ENCODE measurements at places on chromosomes 16 and 17.
A peak's percentile ranks its signal among the peaks of the same experiment; 100 is the strongest.

- DNase-seq: no peak
These were observed 226.7 kb upstream of the CDH13 start for GRCh38 chr16:82400046-82400445.

- peak; percentile 11 for DNase-seq
These were observed 5.4 kb downstream of the SLC47A1 start for GRCh38 chr17:19539040-19539399.

DNA sequence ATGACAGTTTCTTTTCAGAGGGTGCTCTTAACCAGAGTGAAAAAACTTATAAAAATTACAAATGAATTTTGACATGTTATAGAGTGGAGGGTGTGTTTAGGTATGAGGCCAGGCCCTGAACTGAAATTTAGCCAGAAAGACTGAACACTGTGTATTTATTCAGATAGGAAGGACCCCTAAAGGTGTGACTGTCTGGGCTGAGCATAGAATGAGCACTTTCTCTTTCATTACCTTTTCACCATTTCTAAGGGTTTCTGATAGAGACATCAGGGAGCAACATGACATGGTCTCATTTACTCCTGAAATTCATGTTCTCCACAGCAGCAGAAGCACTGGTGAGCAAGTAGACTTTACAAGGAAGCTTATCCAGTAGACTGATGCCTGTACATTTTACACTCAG lies 32.9 kb downstream of the MRTFB start:
- no peak for DNase-seq

DNA sequence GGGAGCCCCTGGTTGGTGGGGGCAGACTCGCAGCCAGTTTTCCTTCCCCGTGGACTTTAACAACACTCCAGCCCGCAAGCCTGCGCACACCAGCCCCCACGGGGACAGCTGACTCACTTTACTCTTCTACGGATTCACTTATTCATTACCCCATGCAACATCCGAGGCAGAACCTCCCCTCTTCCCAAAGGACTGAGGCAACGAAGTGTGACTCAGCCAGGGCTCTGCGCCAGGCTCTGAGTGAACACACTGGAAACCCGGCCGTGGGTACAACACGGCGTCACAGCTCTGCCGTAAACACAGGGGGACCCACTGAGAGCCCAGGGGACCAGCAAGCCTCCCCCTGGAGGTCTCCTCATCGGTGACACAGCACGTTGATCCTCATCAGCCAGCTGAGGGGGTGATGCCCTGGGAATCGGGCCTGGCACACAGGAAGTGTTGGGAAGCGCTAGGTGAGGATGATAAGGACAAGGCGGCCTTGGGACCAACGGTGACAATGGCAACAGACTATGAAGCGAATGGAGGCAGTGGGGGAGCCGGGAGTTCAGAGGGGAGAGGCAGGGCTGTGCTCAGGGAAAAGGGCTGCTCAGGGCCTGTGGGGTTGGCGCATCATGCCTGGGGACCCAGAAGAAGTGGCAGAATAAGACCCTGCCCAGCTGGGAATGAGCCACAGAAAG lies 14.6 kb downstream of the COTL1 start:
- peak; percentile 77 for DNase-seq

DNA sequence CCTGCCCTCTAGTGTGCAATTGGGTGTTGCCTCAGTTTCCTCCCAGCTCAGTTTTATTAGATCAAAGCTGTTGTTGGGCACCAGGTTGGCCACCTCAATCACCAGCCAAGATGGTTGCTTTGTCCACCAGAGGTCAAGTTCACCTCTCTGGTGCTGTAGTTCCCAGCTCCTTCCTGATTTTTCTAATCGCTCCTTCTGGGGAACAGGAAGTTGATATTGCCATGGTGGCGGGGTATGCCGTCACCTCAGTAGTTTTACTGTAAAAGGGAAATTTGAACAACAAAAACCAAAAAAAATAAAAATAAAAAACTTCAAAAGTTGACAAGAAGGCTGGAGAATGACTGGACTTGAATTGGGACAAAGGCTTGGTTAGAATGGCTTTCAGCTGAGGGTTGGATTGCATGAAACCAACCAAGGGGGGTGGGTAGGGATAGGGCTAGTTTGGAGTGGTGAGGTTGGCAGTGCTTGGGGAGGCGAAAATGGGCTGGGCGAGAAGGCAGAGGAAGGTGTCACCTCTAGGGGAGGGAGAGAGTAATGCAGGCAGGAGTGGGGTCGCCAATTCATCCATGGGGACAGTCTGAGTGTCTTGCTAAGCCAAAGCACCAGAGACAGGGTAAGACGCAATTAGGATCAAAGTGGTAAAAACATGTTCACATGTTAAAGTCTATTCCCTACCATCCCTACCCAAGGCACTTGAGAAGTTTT lies 6.2 kb downstream of the EFNB3 start:
- DNase-seq: no peak

DNA sequence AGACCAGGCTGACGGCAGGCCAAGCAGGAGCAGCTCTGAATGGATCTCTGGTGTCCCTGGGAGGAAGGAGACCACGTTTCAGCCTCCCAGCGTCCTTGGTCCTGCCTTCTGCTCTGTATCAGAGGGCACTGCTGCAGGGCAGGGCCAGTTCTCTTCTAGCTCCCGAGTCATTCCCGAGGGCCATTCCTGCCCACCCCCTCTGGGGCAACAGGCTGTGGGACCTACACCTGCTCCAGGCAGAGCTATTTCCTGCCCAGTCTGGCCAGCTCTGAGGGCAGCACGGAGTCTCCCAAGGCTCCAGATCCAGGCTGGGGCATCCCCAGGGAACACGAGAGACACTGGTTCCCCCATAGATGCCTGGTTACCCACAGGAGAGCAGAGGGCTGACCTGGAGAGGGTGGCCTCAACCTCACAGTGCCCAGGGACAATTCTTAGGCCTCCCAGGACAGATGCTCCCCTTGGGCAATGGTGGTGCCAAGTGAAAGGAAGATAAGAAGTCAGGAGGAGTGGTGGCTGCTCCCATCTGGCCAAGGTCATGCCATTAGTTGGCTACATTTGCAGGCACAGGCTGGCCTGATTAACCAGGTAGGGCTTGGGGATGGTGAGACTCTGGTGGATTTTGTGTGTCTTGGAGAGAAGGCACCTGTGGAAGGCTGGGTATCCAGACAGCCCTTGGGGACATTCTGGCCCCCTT lies 2.0 kb downstream of the WFIKKN2 start:
- DNase-seq: no peak

DNA sequence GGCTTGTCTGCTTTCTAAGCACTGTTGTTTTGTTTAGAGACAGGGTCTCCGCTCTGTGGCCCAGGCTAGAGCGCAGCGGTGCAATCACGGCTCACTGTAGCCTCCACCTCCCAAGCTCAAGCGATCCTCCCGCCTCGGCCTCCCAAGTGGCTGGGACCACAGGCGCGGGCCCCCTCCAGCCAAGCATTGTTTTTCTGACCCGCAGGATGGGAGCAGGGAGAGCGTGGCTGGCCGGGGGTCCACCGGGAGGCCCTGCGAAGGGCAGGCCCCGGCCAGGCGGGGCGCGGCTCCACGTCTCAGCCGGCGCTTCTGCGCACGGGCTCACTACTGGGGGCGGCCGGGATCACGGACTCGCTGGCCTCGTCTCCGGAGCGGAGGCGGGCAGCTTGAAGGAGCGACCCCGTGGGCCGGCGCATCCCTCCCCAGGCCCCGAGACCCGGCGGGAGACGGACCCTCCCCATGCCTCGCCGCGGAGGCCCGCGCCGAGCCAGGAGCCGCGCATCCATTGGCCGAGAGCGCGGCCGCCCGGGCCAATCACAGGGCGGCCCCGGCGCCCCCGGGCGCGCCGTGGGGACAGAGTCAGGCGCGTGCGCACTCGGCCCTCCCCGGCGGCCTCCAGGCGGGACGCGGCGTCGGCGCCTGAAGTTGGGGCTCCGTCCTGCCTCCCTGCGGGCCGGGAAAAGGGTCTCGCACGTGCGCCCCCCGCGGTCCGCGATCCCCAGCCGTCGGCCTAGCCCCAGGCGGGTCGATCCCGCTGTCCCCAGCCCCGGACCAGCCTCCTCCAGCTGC lies 24.9 kb downstream of the ACTG1 start:
- peak; percentile 65 for DNase-seq

DNA sequence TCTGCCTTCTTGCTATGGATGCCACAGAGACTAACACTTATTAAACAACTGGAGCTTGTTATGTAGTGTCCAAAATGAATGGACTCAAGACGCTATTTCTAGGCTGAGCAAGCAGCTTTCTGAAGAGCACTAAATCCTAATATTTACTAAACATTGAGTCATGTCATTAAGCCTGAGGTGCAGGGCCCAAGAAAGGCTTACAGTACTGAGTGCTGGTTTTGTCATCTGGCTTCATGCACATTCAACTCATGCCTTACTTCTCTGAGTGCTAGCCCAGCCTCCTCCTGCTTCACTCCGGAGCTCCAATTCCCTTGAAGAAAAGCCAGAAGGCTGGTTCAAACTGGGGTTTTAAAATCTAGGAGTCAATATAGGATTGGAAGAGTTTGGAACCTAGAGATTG lies 363.3 kb upstream of the CDH5 start:
- no peak for DNase-seq

DNA sequence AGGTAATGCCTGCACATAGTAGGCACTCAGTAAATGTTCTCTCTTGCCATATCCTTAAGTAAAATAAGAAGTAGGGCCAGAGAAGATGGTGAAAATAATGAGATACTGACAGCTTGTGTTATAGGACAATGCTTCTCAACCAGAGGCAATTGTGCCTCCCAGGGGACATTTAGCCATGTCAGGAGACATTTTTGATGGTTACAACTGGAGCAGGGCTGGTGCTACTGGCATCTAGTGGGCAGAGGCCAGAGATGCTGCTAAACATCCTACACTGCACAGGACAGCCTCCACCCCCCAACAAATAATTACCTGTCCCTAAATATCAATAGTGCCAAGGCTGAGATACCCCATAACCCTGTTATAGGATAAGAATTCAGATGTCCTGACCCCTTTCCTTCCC lies 1.7 kb downstream of the RAD51D start:
- DNase-seq: no peak

DNA sequence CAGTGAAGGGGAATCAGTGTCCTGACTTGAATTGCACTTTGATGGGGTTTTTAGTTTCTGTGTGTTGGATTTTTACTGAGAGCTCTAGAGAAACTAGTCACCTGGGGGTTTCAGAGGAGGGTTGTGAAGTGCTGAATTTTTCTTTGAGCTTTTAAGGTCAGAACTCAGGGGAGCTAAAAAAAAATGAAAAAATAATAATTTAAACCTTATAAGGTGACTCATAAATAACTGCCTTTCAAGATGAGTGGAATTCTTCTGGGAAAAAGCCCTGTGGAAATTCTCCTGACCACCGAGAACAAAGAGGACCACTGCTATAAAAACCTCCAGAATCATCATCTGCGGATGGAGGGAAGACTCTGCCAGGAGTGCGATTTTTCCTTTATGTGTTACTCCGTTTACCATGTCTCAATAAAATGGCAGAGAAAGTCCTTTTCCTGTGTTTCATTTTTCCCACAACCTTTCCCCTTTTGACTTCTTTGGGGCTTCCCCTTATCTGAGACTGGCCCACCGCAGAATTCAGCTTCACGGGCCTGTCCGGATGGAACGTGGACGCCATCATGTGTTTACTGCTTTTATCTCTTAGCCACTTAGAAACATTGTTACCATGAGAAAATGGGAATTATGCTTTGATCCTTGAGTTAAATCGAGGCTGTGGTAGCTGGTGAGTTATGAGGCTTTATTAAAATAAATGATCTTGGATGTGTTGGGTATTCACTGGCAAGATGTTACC lies 39.7 kb downstream of the RPTOR start:
- DNase-seq: no peak

DNA sequence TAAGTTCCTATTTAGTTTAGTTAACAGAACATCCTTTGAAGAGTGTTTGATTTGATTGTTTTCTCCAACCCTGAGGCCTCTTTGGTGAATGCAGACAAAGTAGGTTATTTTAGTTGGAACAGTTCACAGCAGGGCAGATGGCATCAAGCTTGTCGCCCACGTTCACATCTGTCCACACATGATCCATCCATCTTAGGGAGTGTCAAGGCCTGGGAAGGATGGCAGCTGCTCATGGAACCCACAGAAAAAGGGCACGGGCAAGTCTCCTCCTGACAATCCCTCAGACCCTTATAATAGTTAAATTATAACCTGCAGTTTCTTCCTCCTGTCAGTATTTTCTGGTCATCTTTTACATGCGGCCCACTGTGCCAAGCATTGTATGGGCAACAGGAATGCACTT lies 60.2 kb downstream of the KNOP1 start:
- no peak for DNase-seq

DNA sequence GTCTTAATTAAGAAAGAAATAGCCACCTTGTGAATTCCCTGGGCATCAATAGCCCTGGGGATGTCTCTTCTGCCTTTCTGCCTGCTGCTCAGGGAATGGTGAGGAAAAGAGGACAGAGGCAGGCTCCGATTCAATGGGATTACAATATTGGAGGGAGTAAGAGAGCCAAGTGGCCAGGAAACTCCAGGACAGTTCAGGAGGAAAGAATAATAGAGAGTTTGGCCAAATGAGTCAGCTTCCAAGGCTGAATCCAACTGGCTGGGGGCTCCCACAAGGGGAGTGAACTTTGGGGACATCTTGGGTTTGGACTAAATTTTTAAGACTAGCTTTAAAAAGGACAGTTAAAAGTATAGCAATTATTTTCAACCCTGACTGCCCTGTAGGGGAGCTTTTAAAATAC lies 235.8 kb upstream of the ASIC2 start:
- DNase-seq: no peak

DNA sequence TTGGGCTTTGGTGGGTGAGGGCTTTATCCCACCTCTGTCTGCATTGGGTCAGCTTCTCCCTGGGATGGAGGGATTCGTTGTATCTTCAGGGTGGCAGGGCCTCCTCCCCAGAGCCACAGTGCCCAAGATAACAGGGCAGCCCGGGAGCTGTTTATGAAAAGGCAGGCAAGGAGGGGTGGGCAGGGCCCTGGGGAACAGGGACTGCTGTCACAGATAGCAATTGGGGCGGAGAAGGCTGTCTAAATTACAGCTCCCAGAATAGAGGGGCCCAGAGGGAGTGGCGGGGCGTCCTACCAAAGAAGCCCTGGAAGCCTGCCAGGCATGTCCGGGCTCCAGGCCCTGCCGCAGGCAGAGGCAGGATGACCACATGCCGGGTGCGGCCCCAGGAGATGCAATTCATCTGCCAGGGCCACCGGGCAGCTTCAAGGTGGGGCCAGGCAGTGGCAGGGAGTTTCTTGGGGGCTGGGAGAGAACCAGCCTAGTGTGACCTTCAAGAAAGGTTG lies 18.8 kb upstream of the PHOSPHO1 start:
- no peak for DNase-seq

- DNase-seq: no peak
These were observed 64.5 kb upstream of the RBFOX1 start for GRCh38 chr16:7268182-7268581.

GRCh38 chr16:11151885-11152629 lies 103.9 kb downstream of the SOCS1 start:
- DNase-seq: no peak

DNA sequence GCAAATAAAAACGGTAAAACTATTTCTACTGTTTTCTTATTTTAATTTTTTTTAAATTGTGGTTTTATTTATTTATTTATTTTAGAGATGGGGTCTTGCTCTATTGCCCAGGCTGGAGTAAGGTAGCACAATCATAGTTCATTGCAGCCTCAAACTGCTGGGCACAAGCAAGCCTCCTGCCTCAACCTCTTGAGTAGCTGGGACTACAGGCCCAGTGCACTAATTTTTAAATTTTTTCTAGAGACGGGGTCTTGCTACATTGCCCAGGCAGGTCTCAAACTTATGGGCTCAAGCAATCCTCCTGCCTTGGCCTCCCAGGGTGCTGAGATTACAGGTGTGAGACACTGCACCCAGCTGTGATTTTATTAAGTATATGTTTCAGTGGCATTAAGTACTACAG lies 46.5 kb upstream of the MRC2 start:
- no peak for DNase-seq

Measured in occipital lobe (tissue), 3 donors.